ENCODE measurements at places on chromosomes 12 and 14.
A peak's percentile ranks its signal among the peaks of the same experiment; 100 is the strongest.

- no peak for DNase-seq
Measured at GRCh38 chr14:22985894-22986507, 3.6 kb upstream of the AJUBA start.

DNA sequence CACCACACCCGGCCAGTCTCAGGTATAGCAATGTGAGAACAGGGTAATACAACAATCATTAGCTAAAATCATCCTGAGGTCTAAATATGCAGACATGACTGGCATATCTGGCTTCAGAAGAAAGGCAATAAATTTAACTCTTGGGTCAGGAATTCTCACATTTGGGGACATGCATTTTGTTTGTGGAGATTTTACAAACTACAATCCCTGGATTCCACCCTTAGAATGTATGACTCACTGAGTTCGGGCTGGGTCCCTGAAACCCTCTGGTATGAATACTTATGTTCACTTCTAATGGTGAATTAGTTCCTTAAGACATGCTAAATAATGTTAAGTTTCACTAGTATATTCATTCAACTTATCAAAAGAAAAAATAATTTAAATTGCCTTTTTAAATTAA is 98.9 kb upstream of the HMGA2 start:
- no peak for DNase-seq

- no peak for DNase-seq
Measured at GRCh38 chr14:63573581-63573980, 30.4 kb upstream of the PPP2R5E start.

GRCh38 chr14:83356080-83356479 is 1822.4 kb upstream of the SEL1L start:
- no peak for DNase-seq

DNA sequence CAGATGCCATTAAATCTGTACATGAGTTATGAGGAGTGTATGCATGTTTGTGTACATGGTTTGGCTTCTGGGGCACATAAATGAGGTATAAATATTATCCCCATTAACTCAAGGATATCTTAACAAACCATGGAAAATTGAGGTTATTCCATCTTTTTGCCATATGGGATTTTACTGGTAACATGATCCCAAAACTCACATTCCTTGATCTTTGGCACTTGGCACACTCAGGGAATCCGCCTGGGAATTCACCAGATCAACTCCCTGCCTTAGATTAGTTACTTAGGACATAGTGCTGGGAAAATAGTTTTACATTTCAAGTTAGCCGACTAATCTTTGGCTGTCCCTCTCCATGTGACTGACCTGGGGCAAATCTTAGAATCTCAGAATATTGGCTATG is 16.9 kb downstream of the CDKN1B start:
- DNase-seq = no peak

DNA sequence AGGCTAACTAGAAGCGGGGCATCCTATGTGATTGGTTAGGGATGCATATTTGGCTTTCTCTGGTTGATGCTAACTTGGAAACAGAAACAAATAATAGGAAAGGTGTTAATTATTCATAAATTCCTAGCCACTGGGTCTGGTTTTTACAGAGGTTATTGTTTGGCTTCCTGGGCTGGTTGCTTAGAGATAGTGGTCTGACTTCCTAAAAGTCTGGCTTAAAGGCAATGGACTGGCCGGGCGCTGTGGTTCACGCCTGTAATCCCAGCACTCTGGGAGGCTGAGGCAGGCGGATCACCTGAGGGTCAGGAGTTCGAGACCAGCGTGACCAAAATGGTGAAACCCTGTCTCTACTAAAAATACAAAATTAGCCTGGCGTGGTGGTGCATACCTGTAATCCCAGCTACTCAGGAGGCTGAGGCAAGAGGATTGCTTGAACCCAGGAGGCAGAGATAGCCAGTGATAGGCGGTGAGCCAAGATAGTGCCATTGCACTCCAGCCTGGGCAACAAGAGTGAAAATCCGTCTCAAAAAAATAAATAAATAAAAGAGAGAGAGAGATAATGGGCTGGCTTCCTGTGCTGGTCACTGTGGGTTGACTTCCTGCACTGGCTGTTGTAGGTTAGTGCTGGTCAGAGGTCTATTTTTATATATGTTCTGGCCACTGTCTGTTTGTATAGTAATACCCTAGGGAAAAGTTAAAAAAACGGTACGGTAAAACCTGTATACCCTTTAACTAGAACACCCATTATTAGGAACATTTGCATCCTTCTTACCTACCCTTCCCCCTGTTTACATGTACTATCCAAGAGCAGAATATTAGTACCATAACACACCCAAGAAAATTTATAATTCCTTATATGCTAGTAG is 24.1 kb downstream of the OR6S1 start:
- no peak for DNase-seq

- DNase-seq = no peak
Measured at GRCh38 chr12:105166736-105167135, 59.2 kb downstream of the WASHC4 start.

DNA sequence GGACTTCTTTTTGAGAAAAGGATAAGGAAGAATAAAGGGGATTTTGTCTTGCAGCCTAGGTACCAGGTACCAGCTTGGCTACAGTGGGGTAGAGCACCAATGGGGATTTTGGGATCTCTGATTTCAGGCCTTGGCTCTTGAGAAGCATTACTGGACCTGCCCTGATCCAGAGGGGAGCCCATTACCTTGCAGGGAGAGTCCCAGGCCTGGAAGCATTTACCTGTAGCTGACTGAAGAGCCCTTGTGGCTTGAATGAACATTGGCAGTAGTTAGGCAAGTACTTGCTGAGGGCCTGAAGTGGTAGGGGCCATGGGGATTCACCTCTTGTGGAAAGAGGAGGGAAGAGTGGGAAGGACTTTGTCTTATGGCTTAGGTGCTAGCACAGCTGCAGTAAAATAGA is 308.2 kb upstream of the FBXO33 start:
- DNase-seq = no peak

GRCh38 chr14:75864352-75864751 is 117.4 kb downstream of the TGFB3 start:
- no peak for DNase-seq

DNA sequence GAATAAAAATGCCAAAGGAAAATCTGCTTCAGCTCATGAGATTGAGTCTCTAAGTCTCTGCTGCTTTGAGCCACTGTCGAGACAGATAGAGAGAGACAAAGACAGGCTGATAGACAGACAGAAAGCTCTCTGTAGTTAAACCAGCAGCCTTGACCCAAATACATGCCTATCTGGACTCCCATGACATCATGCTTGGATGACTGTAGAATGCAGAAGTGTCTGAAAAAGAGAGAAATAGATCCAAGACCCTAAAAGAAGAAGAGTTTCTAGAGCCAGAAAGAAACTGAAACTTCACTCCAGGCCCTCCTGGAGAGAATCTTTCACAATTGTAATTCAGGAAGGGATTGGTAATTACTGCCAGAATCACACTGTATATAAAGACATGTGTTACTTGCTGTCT is 122.6 kb upstream of the PLXNC1 start:
- DNase-seq = no peak

DNA sequence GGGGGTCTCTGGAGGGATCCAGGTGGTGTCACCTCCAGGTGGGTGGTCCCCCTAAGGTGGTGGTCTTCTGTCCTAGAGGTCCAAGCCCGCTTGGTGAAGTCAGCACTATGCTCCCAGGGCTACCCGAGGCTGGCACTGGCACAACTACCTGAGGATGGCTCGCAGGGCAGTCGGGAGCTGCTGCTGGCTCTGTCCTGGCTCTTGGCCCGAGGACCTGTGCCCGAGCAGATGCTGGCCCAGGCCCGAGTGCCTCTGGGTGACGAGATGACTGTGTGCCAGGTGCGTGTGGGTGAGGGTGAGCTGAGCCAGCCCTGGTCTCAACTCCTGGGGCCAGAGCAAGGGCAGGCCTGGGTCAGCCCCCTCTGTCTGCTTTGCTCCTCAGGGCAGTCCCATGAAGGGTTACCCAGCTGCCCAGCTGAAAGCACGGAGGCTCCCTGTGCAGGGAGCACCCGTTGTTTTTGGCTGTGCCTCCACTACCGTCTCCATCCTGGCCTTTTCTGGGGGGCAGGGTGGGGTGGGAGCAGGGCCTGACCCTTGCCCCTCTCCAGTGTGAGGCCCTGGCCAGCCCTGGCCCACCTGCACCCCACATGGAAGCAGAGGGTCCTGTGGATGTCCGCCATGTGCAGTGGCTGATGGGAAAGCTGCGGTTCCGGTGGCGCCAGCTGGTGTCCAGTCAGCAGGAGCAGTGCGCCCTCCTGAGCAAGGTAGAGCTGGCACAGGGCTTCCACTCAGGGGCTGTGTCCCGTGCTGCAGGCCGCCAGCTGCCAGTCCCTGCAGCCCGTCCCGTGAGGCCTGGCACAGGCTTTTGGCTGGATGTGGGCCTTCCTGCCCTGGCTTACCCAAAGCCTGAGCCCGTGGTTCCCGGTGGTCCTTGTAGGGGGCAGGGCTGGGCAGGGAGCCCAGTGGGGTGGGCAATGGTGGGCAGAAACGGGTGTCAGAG is 1.3 kb downstream of the TEDC1 start:
- no peak for DNase-seq

GRCh38 chr14:77303417-77304156 is 17.1 kb downstream of the POMT2 start:
- DNase-seq = no peak

- no peak for DNase-seq
Measured at GRCh38 chr12:54002278-54002914, 2.4 kb downstream of the HOXC9 start.

DNA sequence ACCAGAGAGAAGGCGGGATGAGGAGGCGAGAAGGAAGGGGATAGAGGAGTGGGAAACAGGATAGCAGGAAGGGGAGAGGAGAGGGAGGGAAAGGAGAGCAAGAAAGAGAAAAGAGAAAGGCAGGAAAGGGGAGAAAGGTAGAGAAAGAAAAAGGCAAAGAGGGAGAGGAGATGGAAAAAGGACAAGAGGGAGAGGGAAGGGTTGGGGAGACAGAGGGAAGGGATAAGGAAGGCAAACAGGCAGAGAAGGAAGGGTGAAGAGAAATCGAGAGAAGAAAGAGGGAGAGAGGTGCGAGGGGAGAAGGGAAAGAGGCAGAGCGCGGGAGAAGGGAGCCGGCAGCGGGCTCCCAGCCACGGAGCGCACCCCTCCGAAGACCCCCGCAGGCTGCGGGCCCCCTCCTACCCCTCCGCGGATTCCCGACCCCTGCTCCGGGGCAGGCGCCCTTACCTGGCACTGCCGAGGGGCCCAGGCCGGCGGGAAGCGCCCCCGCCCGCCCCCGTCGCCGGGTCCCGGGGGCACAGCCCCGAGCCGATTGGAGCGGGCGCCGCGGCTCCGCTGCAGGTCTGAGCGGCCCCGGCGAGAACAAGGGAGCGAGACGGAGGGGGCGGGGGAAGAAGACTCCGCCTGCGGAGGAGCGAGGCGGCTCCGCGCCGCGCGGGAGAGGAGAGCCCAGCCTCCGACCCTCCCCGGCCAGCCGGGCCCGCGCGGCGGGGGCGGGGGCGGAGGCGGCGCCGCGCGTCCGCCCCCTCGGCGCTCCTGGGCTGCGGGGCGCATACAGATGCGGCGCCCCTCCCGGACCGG is at the start of gene CDH24:
Gene CDH24 (minus strand): TSS at position 565 of the 801 bp plus-strand sequence. CDS start 1,787 bp downstream, outside the sequence.
- DNase-seq = peak; percentile 55

DNA sequence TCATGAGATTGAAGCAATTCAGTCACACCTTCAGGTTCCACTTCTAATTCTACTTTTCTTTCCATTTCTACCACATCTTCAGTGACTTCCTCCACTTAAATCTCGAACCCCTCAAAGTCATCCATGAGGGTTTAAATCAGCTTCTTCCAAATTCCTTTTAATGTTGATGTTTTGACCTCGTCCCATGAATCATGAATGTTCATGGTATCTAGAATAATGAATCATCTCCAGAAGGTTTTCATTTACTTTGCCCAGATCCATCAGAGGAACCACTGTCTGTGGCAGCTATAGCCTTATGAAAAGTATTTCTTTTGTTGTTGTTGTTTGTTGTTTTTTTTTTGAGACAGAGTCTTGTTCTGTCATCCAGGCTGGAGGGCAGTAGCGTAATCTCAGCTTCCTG is 7.6 kb downstream of the RXYLT1 start:
- no peak for DNase-seq

GRCh38 chr14:89493877-89494634 is 77.0 kb upstream of the FOXN3 start:
- DNase-seq = no peak

DNA sequence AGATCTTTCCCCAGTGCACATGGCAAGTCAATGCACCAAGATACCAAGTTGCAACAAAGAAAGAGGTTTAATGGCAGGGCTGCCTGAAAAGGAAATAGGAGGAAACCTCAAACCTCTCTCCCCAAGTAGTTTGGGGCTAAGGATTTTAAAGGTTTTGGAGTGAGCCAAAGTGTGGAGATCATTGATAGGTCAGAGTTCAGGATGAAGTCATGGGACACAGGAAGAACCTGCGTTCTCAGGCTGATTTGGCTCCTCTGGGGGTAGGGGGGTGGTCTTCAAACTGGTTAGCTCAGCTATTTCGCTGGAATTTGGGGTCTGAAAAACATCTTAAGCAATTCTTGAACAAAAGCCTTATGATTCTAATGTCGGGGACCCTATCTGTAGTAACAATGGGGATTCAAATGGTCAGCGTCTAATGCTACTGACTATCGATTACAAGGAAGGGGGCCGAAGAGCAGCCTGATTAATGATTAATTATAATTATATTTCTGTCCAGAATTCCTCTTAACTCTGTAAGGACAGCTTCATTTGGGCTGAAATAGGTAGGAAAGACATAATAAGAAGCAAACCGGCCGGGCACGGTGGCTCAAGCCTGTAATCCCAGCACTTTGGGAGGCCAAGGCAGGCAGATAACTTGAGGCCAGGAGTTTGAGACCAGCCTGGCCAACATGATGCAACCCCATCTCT is 31.4 kb downstream of the AICDA start:
- no peak for DNase-seq

DNA sequence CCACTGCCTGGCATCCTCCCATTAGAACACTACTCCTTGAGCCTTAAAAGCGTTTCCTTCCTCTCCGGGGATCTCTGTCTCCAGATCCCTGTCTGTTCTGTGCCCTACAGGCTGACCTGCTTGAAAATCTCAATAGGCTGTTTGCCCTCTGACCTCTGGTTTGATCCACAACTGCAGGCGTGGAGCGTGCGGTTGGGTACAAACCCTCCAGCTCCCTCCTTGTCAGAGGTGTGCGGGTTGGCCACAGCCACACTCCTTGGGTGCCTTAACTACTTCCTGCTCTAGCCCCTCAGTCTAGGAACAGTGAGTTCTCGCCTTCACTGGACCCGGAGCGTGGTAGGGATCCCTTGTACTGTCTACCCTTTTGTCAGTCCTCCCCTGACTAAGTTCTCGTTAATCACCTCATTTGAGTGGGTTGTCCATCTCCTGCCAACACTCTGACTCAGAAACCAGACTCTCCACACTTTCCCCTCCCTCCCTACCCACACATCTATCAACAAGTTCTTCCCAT is 33.1 kb downstream of the CMKLR1 start:
- no peak for DNase-seq
